Fibroblast of villous mesenchyme (primary cell): ENCODE measurements at places on chromosomes 3 and 15. TPM values are rescaled to one million over a fixed set of nuclear protein-coding genes. Genes with fewer than 3 reads are reported as not detected.

GRCh38 chr3:40994611-40995010 lies 204.7 kb upstream of the CTNNB1 start:
- no peak for DNase-seq

GRCh38 chr3:45612138-45612537 lies 17.6 kb downstream of the LIMD1 start:
- DNase-seq = no peak

DNA sequence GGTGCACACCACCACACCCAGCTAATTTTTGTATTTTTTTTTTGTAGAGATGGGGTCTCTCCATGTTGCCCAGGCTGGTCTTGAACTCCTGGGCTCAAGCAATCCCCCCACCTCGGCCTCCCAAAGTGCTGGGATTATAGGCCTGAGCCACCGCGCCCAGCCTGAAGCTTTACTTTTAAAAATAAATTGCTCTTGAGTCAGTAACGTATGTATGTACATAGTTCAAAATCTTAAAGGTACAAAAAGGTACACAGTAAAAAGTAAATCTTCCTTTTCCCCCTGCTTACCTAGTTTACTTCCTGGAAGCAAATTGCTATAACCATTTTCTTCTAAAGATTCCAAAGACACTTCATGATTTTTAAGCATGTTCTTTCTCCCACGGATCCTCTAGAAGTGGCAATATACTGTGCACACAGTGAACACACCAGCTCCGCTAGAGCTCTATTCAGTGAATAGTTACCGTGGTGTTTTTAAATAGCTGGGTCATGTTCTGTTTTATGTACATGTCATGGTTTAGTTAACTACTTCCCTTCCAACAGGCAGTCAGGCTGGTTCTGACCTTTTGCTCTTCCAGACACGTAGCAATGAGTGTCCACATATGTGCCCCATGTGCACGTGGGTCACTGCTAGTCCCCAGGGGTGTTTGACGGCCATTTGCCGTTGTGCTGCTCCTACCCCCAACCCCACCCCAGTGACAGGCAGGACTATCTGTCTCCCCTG lies 82.1 kb downstream of the EEFSEC start:
- peak; percentile 68 for DNase-seq

DNA sequence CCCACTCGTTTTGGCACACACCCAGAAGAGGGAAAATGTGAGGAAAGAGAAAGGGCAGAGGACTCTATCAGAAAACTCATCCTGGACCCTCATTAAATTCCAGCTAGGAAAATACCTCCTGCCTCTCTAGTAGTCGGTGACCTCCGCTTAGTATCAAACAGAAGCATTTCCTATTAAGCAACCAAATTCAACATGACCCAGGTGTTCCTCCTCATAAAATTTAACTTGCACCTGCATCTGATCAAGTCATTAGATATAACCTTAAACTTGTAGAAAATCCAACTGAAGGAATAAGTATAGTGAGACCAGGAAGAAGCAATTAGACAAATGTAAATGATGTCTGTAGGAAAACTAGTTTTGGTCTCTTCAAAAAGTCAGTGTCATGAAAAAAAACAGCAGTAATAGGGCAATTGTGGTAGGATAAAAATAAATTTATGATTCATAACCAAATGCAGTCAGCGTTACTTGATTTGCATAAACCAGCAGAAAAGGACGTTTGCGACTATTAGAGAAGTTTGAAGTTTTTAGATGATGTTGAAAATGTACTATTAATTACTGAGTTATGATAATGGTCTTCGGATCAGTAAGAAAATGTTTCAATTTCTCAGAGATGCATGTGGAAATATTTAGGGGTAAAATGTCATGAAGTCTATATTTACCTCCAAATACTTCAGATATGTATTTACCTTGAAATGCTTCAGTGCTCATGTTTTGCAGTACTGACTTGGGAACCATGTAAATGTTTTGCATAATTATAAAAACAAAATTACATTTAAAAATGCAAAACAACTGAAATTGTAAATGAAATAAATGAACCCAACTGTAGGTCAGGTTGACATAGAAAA lies 44.6 kb downstream of the LDHAL6B start:
- no peak for DNase-seq

DNA sequence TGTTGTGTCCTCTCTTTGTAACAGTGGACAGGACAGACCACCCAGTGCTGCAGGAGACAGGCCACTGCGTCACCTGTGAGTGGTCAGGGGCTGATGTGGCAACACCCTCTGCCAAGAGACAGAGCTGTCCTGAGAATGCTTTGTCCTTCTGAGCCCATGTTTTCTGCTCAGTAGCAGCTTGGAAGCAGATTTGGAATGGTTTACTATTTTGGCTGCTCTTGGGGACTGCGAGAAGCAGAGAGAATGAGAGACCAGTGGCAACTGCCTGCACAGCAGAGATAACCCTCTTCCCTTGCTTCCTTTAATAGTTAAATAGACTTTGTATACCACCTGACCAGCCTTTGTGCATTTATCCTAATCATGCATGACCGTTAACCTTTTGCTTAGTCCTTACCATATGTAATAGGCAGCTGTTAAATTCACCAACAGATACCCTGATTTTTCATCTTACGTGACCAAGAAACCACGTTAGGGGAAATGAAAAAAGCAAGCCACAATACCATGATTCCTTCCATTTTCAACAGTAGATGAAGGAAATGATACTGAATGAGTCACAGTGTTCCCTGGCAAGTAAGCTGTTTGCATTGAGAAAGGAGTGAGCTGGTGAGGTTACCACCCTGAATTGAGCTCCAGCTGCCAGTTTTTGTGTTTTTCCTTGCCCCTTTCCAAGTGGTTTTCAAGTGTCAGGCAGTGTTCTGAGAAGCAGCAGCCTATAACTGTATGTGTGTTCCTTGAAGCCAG lies 35.5 kb downstream of the B3GALNT1 start:
- peak; percentile 26 for DNase-seq

DNA sequence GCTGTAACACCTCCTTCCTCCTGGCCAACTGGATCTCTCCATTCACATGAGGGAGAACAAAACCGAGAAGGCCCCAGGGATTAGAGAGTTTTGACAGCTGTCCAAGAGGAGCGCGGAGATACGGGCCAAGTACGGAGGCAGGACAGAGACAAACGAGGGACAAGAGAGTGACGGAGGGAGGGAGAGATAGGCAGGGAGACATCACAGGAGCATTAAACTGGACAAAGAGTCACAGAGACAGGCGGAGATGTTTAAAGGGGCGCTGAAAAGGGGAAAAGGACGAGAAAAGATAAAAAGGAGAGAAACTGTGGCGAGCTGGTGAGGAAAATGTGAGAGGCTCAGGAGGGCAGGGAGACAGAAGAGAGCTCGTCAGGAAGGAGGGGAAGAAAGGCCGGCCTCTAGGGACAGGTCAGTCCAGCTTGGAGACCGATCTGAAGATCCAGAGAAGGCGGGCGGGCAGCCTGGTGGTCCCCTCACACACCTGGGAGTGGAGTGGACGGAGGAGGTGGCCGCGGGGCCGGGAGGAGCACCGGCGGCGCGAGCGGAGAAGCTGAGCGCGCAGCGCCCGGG lies 40.5 kb upstream of the ROPN1 start:
- DNase-seq = peak; percentile 8

DNA sequence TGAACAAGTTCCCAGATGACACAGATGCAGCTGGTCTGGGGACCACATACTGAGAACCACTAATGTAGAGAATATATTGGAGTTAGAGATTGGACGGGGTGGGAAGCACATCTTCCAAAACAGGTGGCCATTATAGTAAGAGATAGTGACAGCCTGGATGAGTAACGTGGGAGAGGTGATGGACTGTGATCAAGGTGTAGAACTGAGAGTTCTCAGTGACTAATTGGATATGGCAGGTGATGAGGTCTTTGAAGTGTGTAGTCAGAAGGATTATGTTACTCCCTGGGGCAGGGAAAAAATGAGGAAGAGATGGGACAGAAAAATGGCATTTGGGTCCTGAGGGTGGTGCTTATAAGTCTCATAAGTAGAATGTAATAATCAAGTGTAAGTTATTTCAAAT lies 66.6 kb downstream of the KCNMB2 start:
- no peak for DNase-seq

DNA sequence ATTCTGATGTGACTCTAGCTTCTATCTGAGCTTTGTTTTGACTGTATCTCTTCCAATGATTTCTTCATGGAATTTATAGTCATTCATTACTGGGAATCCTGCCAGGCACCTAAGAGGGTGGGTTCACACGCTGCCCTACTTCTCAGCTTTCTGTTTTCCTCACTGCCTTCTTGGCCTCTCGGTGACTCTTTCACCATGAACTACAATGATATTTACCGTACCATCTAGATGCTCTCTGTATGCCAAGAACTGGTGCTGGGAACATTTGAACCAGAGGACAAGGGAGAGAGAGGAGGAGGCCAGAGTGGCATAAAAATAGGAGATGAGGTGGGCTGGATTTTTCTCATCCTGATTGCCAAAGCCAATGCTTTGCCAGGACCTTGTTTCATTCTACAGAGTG lies 280.0 kb upstream of the P2RY1 start:
- DNase-seq = peak; percentile 73

DNA sequence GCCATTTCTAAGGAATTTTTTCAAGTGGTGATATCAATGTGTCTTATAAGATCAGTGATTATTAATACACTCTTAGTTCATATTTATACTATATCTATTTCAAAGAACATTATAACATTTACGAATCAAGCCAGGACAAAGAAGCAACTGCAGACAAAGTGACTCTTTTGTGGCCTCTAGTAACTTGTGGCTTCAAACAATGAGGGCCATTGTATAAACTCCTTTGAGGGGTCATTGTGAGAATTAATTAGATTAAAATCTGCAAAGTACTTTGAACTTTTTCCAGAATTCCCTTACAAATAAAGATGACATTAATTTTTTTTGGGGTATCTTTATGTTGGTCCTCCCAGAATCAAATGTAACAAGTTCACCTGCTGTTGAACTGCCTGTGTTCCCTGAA lies 12.3 kb upstream of the SLC30A4 start:
- no peak for DNase-seq

- no peak for DNase-seq
Measured at GRCh38 chr3:171184372-171184771, 157.9 kb upstream of the SLC2A2 start.

GRCh38 chr15:66025015-66025452 lies 155.7 kb downstream of the RAB11A start:
- no peak for DNase-seq

- no peak for DNase-seq
Measured at GRCh38 chr15:100141311-100142001, 200.3 kb downstream of the ADAMTS17 start.

DNA sequence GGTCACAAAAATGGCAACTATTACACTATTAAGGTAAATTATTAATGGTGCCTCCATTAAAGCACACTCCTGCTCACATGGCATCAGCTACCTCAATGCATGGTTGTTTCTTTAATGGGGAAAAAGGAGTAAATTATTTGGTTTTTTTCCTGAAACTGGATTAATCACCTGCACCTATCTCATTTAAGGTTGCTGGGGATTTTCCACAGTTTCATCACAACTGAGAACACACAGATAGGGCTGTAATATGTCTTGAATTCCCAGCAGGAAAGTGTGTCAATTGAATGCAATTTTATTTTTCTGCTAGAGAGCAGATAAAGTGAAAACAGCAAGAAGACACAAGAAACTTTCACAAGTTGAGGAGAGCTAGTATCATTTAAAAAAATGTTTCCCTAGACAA lies 36.4 kb downstream of the RFTN1 start:
- peak; percentile 73 for DNase-seq

GRCh38 chr15:83110381-83110780 lies 2.9 kb downstream of the TM6SF1 start:
- DNase-seq = no peak

GRCh38 chr3:46692566-46692990 lies 901 bp downstream of the ALS2CL start:
- no peak for DNase-seq

GRCh38 chr3:114626751-114627150 lies 332.9 kb downstream of the TIGIT start:
- no peak for DNase-seq

GRCh38 chr3:52983336-52983807 lies 62.5 kb downstream of the SFMBT1 start:
- DNase-seq = no peak

GRCh38 chr15:48324949-48325348 lies 6.3 kb upstream of the DUT start:
- DNase-seq = no peak

- peak; percentile 34 for DNase-seq
Measured at GRCh38 chr3:113844622-113845222, 6.1 kb downstream of the GRAMD1C start.

- no peak for DNase-seq
Measured at GRCh38 chr3:64047787-64048186, 24.5 kb upstream of the PSMD6 start.

- DNase-seq = no peak
Measured at GRCh38 chr15:26443321-26443720, 329.5 kb downstream of the GABRB3 start.

GRCh38 chr15:25372298-25372697 lies 66.5 kb downstream of the UBE3A start:
- peak; percentile 40 for DNase-seq

DNA sequence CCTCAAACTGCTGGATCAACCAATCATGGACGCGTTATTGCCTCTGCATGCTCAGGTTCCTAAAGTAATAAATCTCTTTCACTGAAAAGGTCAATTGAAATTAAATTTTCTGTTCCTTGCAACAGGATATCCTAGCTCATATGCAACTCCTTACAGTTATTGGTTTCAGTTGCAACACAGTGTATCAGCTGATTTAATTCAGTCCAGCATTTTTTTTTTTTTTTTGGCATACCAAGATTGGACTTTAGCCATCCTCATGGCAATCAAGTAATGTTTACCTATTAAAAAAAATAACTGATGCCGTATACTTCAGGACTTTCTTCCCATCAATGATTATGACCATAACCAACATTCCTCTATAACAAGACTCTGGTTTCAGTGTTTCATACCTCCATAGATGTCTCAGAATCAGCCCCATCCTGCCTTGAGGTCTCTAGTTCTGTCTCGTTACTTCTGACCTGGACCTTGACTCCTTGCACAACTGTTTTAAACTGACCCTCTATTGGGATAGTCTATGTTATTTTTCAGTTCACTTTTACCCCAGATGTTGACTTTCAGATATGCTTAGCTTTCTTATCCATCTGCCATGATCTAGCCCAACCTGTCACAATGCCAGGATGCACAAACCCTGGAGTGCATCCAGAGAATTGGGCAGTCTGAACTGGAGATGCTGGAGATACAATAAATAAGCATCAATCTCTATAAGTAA lies 265.0 kb upstream of the GADL1 start:
- no peak for DNase-seq

GRCh38 chr3:18223974-18224373 lies 201.2 kb downstream of the SATB1 start:
- no peak for DNase-seq

PATL2 gene
- 0.86 and 0.97 TPM in 2 replicates for total RNA-seq

DUOXA2 gene
- total RNA-seq = not detected in 2 replicates

SLC22A13 gene
- 0.32 and 0.43 TPM in 2 replicates for total RNA-seq

SERPINI2 gene
- total RNA-seq = not detected in 2 replicates

CYP11A1 gene
- 0.64 and 0.86 TPM in 2 replicates for total RNA-seq

CDC25A gene
- total RNA-seq = 8.7 and 9.9 TPM in 2 replicates

C3orf22 gene
- total RNA-seq = not detected in 2 replicates

HCLS1 gene
- 0.86 and 4.8 TPM in 2 replicates for total RNA-seq

SELENOK gene
- 15.5 and 19.4 TPM in 2 replicates for total RNA-seq

CHDH gene
- total RNA-seq = under 0.01 and 0.32 TPM in 2 replicates

GRK7 gene
- under 0.01 TPM in 1 of 2 replicates, not detected in the other for total RNA-seq

MLF1 gene
- total RNA-seq = 6.1 and 8.2 TPM in 2 replicates
